ENCODE measurements at places on chromosomes 6 and 20. TPM values are rescaled to one million over a fixed set of nuclear protein-coding genes. Genes with fewer than 3 reads are reported as not detected.

Gene ITCH
- 28.0 TPM for polyA plus RNA-seq

Gene TREM1
- polyA plus RNA-seq = 2.8 TPM

DNA sequence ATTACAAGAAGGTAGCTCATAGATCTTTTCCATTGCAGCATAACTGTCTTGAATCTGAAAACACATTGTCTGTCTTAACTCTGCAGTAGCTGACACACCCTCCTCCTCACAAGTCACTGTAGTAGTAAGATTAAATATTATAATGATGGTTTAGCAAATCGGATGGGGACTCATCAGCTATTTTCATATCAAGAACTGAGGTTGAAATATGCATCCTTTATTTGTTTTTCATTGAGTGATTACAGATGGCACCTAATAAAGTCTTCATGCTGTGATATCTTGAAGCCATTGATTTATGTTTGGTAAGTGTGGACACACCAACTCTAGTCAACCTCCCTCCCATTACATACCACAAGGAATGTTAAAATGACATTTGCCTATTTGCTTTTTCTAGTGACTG lies 267.4 kb upstream of the TAB2 start:
- no peak for DNase-seq

DNA sequence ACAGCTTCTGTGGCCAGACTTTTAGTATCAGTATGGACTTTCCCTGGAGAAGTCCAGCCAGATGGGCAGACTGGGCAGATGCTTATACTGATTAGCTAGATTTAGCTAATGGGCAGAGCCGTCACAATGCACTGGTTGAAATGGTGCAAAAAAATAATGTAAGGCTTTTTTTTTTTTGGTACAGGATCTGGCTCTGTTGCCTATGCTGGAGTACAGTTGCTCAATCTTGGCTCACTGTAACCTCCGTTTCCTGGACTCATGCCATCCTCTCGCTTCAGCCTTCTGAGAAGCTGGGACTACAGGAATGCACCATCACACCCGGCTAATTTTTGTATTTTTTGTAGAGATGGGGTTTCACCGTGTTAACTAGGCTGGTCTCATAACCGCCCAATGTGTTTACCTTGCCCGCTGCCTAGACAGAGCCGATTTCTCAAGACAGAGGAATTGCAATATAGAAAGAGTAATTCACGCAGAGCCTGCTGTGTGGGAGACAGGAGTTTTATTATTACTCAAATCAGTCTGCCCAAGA lies 16.4 kb upstream of the KIFC1 start:
- DNase-seq = peak; percentile 90

- DNase-seq = no peak
Observed at GRCh38 chr6:111724039-111724438, 118.4 kb upstream of the TRAF3IP2 start.
